ENCODE measurements at places on chromosomes 5 and 9.

DNA sequence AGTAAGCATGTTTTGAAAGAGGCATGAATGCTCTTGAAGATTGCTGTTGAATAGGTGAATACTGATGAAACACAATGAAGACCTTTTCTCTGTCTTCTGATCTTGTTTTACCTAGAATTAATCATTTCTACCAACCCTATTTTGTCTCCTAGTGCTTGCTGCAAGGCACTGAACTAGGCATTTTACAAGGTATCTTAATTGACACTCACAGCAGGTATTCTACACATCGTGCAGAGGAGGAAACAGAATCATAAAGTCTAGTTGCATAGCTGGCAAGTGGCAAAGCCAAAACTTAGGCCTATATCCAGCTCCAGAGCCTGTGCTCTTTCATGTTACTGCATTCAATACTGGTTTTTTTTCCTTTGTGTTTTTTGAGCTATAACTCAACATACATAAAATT, 50.7 kb downstream of the CTNNA1 start:
- DNase-seq, result no peak

GRCh38 chr9:73411494-73411893, 259.8 kb downstream of the ANXA1 start:
- DNase-seq, result no peak

DNA sequence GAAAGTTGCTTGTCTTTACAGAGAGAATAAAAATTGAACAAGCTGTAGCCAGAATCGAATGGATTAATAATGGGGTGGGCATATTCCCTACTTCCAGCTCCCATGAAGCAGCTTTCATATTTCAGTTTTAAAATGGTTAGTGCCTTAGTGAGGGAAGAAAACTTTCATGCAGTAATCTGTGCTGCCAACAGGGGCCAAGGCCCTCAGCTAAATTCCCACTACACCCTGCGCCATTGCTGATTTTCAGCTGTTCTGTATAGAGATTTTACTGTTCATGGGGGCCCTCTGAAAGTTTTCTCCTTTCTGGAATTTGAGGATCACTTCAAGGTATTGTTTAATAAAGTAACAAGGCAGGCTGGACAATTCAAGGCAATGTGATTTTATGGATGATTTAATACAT, 58.2 kb downstream of the CAST start:
- DNase-seq, result no peak

DNA sequence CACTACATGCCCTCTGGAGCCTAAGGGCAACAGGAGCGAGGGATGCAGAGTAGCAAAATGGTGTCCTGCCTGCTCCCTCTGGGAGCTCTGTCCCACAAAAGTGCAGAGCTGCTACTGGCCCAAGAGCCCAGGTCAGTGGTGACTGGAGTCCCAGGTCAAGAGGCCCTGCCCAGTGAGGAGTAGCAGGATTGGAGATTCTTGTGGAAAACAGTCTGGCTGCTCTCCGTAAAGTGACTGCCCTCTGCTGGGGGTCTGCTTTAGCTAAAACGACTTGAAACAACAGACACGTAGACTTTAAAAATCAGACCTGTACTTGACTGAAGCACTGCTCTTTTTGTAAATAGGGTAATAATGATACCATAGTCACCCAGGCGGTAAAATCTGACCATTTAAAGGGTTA, 917.0 kb downstream of the MAT2B start:
- DNase-seq, result no peak

DNA sequence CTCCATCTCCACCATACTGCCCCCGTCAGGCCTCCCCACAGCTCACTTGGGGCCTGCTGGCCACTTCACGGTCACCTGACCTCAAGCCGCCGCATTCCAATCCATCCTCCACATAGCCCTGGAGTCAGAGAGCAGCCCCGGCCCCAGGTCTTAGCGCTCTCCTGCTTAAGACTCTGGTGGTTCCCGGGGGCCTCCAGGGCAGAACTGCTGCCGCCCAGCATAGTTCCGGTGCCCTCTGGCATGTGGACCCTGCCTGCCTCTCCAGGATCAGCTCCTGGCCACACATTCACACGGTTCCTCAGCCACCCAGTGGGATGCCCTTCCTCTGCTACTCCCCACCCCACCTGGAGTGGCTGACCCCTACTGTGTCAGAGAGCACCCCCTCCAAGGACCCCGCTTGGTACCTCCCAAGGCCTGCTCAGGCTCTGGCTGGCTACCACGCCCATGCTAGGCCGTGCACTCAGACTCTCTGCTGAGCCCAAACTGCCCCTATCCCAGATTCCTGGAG, 8.7 kb downstream of the PHYKPL start:
- DNase-seq, result no peak

DNA sequence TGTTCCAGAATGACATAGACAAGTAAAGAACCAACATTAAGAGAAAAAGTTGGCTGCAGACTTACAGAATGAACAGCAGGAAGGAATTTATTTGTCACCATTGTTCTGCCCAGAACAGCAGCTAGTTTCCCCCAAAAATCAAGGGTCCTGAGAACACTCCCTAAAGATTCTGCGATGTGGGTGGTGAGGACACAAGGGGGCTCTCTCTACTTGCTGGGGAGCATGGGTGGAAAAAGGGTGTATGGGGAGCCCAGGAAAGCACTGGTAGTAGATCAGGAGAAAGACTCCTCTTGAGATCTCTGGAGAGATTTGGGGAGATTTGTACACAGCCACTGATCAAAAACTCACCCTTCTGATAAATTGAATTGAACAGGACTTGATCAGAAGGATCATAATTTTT, 316.5 kb downstream of the KCTD16 start:
- DNase-seq, result no peak

DNA sequence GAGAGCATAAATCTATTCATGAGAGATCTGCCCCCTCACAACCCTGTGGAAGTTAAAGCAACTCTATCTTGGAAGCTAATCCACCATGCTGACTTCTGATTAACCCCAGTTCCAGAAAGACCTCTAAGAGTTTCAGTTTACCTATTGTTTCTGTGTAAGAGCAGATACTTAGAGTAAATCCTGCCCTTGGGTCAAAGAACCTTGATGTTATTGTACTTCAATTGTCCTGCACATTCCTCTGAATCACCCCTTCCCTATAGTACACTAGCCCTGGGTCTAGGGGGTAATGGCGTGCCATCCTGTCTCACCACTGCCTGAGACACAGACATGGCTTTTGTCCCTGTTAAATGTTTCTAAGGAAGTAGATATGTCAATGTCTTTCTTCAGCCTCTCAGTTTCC, 138.6 kb downstream of the CAAP1 start:
- DNase-seq, result no peak

DNA sequence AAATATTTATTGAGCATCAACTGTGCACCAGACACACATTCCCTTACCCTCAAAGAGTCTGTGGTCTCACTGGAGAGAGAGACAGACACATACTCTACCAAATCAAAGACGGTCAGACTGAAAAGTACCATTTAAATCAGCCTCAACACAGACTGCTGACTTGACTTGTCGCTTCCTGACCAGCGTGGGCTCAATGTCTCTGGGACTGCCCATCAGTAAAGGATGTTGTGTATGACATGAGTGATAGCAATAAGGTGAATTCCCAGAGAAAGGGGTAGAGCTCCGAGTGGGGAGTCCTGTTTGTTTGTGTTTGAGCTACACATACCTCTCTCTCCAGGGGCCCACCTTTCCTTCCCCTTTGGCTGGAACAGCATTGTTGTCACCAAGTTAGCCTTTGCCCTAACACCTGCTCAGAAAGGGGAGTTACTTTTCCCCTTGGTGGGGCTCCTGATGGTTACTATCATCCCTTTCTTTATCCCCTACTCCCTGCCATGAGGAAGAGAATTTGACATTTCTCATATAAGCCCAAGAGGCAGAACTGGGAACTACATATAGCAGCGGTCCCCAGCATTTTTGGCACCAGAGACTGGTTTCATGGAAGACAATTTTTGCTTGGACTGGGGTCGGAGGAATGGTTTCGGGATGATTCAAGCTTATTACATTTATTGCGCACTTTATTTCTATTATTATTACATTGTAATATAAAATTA, 33.9 kb downstream of the NR4A3 start:
- no peak for DNase-seq

GRCh38 chr5:111704452-111705085, 52.4 kb downstream of the NREP start:
- no peak for DNase-seq

DNA sequence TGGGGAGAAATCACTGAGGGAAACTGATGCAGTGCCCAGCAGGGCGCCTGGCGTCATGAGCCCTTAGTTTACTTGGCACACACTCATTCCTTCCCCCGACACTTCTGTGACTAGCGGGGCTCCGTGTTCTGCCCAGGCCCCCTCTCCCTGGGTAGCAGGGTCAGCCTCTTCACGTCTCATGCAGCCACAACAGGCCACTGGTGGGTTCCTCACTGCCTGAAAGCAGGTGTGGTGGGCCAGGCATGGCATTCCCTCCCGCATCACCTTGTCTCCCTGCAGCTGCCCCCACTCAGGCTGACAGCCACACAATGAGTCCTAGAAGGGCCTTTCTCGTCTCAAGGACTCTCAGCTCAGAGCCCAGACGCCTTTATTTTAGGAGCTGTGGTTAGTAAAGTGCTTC, 51.1 kb upstream of the CPLX2 start:
- DNase-seq, result no peak
